Stimulated activated CD8-positive, alpha-beta memory T cell treated with anti-CD3 and anti-CD28 coated beads, Interleukin-2, amount 100 ng/mL, for 1 hour (primary cell): ENCODE measurements at places on chromosomes 2 and 18.

DNA sequence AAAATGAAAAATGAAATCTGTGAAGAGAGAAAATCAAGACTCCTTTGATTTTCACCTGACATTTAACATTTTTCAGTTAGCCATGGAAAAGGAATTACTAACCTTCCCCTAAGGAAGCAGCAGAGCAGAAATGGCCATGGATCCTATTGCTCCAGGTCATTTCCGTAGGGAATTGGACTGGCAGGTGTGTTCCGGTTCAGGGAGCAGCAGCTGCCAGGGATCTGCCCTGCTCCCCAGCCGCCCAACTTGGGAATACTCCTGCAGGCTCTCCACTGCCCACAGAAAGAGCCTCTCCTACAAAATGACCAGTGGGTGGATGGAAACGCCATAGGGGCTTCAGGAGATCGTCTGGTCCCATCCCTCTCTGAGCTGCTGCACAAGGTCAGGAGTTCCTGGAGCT is 86.0 kb upstream of the MAPK4 start:
- DNase-seq: no peak

DNA sequence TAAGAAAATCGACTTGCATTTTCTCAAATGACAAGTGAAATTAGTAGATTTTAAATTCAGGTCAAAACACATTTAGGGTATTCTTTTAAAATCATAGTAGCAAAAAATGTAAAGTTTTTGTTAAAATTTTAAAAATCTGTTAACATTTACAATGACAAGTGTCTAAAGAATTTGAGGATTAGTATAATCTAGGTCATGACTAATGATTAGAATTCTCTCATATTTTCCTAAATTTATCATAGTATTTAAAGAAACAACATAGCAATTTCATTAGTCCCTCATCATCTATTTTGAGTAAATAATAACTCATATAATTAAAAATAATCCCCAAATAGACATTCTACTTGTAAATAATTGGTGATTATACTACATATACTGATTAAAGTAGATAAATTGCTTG is 23.6 kb downstream of the THUMPD2 start:
- DNase-seq: no peak

GRCh38 chr2:56757884-56758545 is 574.2 kb downstream of the CCDC85A start:
- no peak for DNase-seq

DNA sequence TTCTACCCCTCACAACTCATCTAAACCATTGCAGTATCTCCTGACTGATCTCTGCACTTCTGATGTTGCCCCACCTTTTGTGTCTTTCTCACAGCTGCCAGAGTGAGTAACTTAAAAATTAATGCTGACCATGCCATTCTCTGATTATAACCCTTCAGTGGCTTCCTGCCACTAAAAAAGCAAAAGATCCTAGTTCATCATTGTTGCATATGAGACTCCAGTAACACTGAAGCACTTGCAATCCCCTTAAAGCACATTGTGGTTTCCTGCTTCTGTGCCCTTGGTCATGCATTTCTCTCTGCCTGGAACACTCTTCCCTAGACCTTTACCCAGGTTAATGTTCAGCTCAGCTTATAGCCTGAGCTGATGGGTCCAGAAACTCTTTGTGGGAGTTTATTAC is 95.1 kb upstream of the WDSUB1 start:
- DNase-seq: no peak

DNA sequence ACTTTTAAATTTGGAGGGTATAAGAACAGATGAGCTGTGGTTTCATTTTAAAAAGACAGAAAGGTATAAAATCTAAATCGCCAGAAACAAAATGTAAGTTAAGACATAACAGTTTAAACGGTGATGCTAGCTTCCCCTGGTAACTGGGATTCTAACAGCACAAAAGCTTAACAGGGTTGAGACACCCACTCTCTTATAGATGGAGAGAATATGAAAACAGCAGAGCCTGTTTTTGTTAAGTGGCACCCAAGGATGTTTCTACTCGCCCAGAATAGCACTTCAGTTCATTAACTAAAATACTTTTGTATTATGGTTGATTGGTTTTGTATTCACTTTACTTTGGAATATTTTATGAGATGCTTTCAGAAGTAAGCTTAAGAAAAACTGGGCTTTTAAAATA is 151.9 kb upstream of the RND3 start:
- DNase-seq: no peak

GRCh38 chr2:144509879-144510221 is 10.1 kb downstream of the ZEB2 start:
- no peak for DNase-seq

- no peak for DNase-seq
Measured at GRCh38 chr2:10538224-10538894, 90.2 kb upstream of the ODC1 start.

- no peak for DNase-seq
Measured at GRCh38 chr2:30030361-30030760, 109.0 kb upstream of the ALK start.
